ENCODE measurements at places on chromosomes 7 and 10. TPM values are rescaled to one million over a fixed set of nuclear protein-coding genes. Genes with fewer than 3 reads are reported as not detected.

Gene FAM237B
- total RNA-seq: not detected

Gene SCIN
- total RNA-seq: 20.2 TPM

Gene SUFU
- total RNA-seq: 25.5 TPM

Gene RHBDD2
- 82.7 TPM for total RNA-seq

Gene FAM131B
- total RNA-seq: 0.57 TPM

Gene PNLIP
- not detected for total RNA-seq

Gene OR6V1
- total RNA-seq: not detected

Gene FGL2
- total RNA-seq: 10.9 TPM

Gene VAX1
- total RNA-seq: not detected

Gene HYAL4
- total RNA-seq: 0.23 TPM

Gene SPDYE9
- total RNA-seq: not detected

Gene FXYD4
- 13.8 TPM for total RNA-seq

Gene SPDYE2
- total RNA-seq: 0.52 TPM

Gene TAC1
- 3.0 TPM for total RNA-seq

Gene ZNF786
- total RNA-seq: 9.8 TPM
